Heart left ventricle (tissue), 16 donors: ENCODE measurements at places on chromosomes 1 and 21.

- no peak for DNase-seq
These were observed 124.2 kb upstream of the ZBTB40 start for GRCh38 chr1:22327411-22327810.

- peak; percentile 53 for DNase-seq
These were observed 17.1 kb upstream of the EDN2 start for GRCh38 chr1:41501581-41501980.

- no peak for DNase-seq
These were observed 9.4 kb upstream of the S100A8 start for GRCh38 chr1:153400244-153400643.

GRCh38 chr1:209086486-209087192, 496.9 kb upstream of the CAMK1G start:
- no peak for DNase-seq

GRCh38 chr1:202167708-202168415, 7.5 kb upstream of the PTPN7 start:
- DNase-seq: no peak

- no peak for DNase-seq
These were observed 36.8 kb upstream of the RALGPS2 start for GRCh38 chr1:178688244-178688643.

DNA sequence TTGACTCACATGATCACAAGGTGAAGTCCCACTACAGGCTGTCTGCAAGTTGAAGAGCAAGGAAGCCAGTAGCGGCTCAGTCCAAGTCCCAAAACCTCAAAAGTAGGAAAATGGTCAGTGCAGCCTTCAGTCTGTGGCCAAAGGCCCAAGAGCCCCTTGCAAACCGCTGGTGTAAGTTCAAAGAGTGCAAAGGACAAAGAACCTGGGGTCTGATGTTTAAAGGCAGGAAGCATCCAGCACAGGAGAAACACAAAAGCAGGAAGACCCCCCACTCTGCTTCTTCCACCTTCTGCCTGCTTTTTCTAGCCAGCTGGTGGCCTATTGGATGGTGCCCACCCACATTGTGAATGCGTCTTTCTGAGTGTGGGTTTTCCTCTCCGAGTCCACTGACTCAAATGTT, 2222.6 kb downstream of the MRPL39 start:
- DNase-seq: no peak

DNA sequence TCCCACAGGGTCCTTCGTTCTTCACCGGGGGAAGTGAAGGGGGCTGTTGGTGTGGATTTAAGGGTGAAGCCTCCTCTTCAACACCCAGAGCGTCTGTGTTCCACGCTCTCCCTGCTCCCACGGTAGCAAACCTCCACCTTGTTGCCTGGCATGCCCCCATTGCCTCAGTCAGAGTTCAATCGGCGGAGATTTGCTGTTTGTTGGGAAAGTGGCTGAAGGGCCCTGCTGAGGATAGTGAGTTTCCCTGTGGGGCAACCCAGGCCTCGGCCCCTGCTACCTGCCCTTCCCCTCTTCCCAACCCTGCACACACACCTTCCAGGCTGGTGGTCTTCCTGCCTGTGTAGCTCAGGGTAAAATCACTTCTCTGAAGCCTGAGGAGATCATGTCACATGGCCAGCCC, 60.5 kb downstream of the TOR1AIP2 start:
- no peak for DNase-seq

DNA sequence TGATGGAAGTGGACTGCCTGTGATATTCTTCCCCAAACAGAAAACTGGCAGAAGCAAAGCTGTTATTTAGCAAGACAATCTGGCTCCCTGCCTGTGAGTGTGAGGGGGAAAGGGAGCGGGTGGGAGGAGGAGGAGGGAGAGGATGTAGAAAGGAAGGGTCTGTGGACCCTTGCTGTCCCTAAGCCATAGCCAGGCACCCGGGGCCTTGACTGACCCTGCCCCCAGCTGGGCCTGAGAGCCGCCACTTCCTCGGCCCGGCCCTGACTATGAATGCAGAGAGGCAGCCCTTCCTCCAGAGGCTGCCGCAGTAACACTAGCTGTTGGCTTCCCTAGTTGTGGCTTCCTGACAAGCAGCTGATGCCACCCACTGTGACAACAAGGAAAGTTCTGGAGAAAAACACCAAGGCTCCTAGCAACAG, 13.9 kb downstream of the PLA2G2F start:
- DNase-seq: peak; percentile 49

GRCh38 chr1:235940285-235940684, 73.6 kb upstream of the LYST start:
- DNase-seq: no peak

- DNase-seq: no peak
These were observed 317.6 kb downstream of the PRDM2 start for GRCh38 chr1:14017531-14017961.

DNA sequence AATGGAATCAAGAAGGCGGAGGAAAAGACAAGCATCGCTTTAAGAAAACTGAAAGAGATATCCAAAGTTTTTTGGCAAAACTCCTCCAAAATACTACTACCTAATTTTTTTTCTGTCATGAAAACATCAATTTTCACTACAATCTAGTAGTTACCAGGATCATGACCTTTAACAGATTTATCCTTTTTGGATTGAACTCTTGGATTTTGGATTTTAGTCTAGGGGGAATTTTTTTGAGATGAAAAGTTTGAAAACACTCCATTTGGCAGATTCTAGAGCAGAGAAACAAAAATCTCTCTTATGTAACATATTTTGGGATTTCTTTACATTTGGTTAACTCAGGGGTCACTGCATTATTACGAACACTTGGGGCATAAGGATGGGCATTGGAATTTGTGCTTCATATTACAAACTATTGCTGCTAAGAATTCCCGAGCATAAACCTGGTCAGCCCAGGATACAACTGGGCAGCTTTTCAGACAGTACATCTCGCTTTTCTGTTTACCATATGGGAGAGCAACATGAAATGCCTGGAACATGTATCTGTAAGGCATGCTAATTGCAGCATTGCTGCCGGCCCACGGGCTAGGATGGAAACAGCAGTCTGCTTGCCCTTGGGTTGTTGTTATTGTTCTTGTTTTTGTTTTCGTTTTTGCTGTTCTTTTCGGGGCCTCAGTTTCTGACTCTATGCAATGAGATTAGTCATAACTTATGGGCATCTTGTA, 264.3 kb downstream of the RHOU start:
- no peak for DNase-seq

- DNase-seq: peak; percentile 82
These were observed 15.5 kb downstream of the TEX38 start for GRCh38 chr1:46687093-46687659.

GRCh38 chr1:247500865-247501264, 35.4 kb downstream of the OR2C3 start:
- no peak for DNase-seq

GRCh38 chr1:46341222-46342083, 846 bp downstream of the NSUN4 start:
- DNase-seq: no peak

- peak; percentile 78 for DNase-seq
These were observed 74.6 kb downstream of the OBSCN start for GRCh38 chr1:228282329-228283042.

DNA sequence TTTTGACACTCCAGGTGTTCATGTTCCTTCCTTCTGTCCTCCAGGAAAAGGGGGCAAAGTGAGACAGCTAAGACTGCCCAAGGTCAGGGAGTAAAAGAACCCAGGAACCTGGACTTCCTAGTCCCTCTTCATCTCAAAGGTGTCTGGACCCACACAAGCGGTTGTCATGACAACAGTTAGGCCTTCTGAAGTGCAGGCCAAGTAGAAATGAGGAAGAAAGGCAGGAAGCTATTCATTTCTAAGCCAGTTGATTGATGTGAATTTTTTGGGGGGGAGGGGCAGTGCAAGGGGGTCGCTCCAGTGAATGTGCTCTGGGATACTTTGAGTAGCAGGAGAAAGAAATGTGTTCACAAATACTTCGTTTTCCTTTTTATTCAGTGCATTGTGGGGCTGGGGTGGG, 114.3 kb downstream of the NAV1 start:
- no peak for DNase-seq

DNA sequence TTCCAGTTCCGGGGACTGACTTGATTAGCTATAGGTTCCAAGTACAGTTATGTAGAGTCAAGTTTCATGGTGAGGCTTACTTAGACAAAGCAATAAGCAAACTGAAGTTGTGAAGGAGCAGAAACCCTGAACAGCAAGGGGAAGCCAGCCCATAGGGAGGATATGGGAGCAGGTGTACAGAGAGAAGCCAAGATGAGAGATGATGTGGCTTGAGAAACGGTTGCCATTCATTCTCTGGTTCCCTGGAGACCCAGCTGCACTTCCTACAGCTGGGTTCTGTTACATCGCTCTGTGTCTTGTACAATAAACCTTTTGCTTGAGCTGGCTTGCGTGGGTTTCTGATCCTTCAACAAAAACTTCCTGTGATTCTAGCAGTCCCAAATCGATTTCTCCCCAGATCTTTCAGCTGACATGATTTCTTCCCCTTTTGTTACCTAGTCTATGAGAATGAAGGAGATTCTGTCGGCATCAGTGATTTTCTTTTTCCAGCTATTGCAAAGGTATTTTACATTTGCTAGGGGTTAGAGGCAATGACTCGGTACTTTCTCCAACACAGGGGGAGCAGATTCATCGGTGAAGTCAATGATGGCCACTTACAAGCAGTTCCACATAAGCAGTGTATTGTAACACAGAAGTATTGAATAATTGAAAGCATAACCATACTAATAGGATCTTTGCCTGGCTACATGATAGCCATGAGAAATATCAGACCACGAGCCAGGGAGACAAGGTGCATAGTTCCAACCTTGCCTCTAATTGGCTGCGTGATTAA, 67.3 kb downstream of the URB2 start:
- DNase-seq: peak; percentile 29

DNA sequence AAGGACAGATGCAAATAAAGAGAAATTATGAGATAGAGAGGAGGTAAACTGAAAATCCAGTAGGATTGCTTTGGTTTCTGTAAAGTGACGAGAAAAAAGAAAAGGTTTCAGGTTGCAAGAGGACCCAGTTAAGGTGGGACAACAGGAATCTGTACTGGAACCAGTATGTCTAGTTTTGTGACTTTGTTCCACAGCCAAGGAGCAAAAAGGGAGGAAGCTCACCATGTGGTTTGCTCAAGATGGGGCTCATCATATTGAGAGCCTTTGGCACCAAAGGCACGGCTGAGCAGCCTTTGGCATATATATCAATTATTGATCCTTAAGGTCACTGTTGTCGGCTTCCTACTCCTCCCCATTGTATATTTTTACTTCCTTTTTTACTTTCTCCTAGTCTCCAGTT, 1.8 kb upstream of the ZDHHC18 start:
- no peak for DNase-seq

GRCh38 chr1:8680664-8681650, 136.5 kb downstream of the RERE start:
- DNase-seq: no peak

- no peak for DNase-seq
These were observed 155.7 kb upstream of the BEND5 start for GRCh38 chr1:48932366-48932765.
